ENCODE measurements at places on chromosomes 7 and 10.

- DNase-seq, result no peak
Measured at GRCh38 chr7:155813546-155814315, 1.5 kb upstream of the SHH start.

DNA sequence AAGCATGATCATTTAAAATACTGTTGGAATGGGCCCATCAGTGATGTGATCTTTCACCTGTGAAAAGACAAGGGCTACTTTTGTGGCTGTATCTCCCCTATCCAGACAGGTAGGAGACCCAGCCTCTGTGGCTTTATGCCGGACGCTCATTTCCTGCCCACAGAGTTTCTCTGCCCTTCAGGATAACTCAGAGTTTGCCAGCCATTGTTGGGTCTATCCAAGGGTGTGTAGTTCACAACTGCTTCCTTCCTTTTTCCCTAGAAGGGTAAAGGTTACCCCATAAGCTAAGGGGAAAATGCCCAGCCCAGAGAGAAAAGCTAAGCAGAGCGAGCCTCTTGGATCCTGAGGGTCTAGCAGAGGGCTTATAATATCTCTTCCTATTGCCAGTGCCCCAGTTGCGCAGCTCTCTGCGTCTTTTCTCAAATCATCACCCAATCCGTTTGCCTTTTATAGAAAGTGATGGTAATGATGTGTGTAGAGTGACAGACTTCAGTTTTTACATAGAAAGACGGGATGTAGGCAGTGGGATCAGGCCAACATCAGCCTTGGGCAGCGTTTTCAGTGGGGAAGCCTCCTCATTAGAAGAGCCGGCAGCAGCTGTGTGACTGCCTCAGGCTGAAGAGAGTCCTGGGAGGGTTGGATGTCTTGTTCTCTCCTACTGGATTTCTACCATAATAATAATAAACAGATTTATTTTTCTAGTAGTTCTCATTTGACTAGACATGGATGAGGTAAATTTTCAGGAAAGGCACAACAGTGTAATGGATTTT lies 80.5 kb downstream of the MET start:
- no peak for DNase-seq

DNA sequence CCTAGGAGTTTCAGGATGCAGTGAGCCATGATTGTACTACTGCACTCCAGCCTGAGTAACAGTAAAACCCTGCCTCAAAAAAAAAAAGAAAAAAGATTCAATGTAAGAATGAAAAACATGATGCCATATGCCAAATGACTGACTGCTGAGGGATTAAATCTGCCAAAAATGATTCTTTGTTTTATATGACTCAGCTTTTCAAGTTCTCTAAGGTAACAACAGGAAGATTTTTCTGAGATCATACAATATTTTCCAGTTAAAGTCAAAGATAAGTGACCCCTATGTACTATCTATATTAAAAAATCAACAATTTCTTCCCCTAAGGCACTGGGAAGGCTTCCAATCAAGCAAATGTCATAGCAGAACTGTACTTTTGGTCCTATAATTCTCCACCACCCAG lies 271.2 kb upstream of the IMMP2L start:
- DNase-seq, result no peak

DNA sequence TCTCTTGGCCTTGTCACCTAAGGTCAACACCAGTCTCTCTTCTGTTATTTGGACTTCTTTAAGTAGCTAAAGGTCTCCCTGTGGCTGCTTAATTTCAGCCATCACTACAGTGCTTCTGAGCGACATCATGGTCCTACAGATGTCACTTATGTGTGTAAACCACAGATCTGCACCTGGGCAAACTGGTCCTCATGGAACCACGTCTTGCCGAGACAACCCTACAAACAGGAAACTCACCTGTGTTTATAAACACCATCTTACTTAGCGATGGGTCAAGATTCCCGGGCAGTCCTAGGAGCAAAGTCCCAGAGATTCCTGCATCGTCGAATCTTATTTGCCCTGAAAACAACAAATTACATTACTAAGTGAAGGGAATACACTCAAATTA lies 27.8 kb downstream of the KLF6 start:
- no peak for DNase-seq

- DNase-seq, result peak; percentile 66
Measured at GRCh38 chr7:149791-150636, 42.4 kb upstream of the FAM20C start.

DNA sequence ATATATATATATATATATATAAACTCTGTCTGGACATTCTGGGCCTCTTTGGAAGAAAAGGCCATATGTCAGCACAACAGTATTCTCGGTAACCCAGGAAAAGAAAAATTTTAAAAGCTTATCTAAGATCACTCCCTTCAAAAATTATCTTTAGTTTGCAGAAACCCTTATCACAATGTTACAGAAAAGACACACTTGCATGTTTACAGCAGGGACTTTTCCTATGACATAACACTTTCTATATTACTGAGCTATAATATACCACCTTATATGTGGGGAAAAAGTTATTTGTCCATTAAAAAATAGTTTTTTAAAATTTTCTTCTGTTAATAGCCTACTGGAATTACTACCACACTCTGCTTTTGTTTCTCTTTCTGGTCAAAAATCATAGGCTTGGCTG lies 25.4 kb downstream of the ANKRD61 start:
- DNase-seq, result no peak

DNA sequence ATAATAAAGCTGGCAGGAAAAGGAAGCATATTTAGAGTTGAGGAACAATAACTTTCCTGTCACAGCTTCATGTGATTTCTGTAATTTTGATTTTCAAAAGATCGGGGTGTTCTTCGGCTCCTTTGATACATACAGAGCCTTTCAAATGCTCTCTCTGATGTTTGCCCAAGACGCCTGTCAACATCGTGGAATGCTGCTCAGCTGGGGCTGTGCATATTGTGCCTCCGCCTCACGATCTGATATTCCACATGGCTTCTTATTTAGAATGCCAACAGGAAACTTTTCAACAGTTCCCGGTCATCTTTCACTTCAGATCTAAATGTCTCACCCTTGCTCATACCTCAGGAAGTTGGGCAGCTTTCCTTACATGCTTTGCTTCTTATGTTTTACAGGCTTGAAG lies 7.3 kb downstream of the NPY start:
- no peak for DNase-seq

- DNase-seq, result no peak
Measured at GRCh38 chr10:98030093-98030821, at the start of gene CRTAC1. Gene CRTAC1, minus strand, starts transcription at chr10:98030621. Its CDS starts 149 bp downstream, at chr10:98030472.

GRCh38 chr7:92034116-92034515 lies 93.5 kb downstream of the AKAP9 start:
- no peak for DNase-seq

GRCh38 chr7:143323653-143324052 lies 7.7 kb downstream of the CLCN1 start:
- DNase-seq, result peak; percentile 72

DNA sequence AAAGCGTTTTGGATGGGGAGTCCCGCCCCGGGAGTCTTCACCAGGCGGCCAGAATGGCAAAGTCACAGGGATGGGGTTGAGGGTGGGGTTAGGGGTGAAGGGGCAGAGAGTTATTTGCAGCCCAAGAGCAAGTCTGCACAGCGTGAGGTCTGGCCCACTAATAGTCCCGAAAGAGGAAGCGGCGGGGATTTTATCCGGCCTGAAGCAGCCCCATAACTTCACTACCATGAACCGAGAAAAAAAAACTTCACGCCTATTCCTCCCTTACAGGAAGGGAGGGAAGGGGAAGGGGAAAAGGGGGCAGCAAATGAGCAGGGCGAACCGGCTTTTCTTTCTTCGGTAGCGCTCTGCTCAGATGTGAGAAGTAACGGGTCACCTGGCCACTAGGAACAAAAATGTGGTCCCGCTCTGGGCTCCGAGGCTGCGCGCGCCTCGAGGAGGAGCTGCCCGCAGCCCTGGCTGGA lies 712 bp downstream of the ITPRIP start:
- peak; percentile 79 for DNase-seq

DNA sequence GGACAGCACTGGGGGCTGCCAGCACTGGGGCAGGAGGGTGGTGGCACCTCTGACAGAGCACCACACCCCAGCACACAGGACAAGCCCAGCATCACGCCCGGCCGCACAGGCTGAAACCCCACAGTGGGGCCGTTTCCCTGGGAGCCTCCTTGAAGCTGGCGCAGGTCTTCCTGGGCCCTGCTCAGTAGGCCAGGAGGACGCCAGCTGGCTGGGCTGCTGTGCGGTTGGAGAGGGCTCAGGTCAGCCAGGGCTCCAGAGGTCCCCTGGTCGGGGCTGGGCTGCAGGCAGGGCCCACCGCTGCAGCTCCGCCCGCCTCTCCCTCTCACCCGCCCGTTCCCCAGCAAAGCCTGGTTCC lies 137.3 kb downstream of the TCERG1L start:
- DNase-seq, result no peak

DNA sequence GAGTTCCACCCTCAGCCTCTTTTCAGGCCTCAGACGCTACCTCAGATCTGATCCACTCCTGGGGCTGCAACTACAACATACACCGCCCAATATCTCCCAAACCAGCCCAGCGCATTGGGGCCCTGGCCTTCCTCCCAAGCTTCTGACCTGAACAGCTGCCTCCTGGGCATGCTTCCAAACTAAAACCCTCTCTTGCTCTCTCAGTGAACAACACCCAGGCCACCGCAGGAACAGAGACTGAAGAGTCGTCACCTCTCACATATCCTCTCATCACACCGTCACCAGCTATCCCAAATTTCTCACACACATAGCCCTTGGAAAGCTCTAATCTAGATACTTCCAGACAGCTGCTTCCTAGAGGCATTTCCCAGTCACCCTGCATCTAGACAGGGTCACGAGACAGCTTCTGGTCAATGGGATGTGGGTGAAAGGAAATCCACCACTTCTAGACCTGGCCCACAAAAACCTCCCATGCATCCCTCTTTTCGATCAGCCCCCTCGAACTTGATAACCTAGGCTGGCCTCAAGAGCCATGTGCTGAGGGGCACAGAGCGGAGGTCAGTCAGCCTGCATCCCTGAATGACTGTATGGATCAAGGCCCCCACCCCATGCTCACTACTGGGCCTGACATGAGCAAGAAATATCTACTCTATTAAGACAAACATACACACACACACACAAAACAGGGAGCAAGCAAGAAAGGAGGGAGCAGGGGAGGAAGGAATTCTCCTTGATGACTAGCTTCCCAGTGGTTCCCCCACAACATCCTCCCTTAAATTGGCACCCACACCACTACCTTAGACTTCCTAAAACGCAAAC lies 1.8 kb downstream of the PARP12 start:
- DNase-seq, result no peak

DNA sequence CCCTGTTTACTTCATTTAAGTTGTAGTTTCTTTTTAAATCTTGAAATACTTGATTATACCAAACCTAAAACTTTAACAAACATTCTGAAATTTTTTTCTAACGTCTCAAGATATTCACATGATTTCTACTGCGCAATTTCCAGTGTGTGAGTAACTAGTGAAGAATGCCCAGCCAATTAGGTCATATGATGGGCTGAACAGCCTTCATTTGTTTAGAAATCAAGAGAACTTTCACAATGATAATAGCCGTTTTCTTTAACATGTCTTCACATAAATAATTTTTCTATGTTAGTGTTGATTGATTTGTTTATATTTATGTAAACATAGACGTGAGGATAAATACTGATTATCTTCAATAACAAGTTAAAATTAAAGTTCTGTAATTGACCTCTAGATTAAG lies 21.8 kb downstream of the STAM start:
- peak; percentile 71 for DNase-seq

DNA sequence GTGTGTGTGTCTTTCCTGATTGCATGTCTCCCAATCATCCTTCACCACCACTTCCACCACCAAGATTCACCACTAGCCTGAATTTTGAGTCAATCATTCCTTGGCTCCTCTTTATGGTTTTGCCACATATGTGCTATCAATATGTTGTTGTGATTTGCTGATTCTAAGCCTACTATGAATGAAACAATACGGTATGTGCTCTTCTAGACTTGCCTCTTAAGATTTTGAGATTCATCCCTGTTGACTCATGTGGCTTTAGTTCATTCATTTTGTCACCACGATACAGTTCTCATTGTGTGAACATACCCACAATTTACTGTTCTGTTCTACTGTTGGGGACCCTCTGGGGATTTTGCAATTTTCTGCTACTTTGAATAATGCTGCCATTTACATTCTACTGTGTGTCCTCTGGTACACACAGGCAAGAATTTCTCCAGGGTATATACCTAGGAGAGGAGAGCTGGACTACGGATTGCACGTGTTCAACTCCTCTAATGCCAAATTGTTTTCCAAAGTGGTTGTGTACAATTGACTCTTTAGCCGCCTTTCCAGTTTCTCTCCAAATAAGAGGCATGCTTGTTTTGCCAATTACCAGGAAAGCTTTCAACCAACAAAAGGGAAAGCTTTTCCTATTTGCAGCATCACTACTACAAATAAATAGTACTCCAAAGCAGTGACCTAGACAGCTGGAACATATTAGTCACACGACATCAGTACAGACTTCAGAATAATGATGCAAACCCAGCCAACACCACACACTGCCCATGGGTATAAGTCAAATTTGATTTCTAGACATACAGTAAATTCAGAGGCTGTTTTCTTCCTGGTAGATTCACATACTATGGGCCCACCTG lies 30.0 kb downstream of the SGMS1 start:
- DNase-seq, result no peak

- no peak for DNase-seq
Measured at GRCh38 chr7:111650456-111650999, 88.2 kb upstream of the IMMP2L start.

- DNase-seq, result no peak
Measured at GRCh38 chr7:135831455-135832195, 83.0 kb upstream of the FAM180A start.

DNA sequence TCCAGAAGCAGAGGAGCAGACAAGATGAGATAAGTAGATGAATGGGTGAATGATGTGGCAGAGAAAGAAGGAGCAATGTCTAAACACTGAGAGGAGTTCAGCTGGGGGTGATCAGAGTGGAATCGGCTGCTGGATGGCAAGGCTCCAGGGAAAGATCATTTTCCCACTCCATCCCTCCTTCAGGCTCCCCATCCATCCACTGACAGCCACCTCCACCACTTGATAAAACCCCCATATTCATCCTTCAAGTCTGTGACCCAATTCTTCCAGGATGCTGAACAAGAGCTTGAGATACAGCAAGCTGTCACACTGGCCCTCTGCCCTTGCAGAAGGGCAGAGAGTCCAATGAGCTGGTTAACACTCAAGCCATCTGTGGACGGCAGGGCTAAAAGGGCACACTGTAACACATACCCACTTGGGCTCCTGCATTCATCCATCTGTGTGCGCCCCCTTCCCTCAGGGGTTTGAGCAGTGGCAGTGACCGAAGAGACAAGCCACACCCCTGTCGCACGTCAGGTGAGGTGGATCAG lies 30.8 kb upstream of the CACNB2 start:
- DNase-seq, result no peak

- DNase-seq, result peak; percentile 56
Measured at GRCh38 chr10:101066146-101066895, 4.5 kb downstream of the KAZALD1 start.

GRCh38 chr10:112375721-112376395 lies 1.9 kb downstream of the ACSL5 start:
- DNase-seq, result peak; percentile 81

GRCh38 chr7:51352174-51353100 lies 35.8 kb upstream of the COBL start:
- DNase-seq, result no peak

DNA sequence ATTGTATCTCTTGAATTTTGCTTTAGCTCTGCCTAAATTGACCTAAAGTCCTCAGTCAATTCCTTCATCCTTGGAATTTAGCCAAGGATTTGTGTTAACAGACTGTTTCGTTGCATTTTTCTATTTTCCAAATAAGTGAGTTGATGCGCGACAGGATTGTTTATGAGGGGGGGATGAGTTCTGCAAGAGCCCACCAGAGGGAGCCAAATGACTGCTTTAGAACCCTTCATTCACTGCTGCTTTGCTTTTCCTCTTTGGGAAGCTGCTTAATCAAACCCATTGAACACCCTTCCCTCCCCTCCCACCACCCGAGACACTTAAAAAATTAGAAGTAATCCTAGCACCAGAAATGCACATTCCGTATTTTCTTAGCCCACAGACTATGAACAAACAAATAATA lies 33.7 kb upstream of the PTF1A start:
- peak; percentile 68 for DNase-seq
